ENCODE measurements at places on chromosomes 7 and 10.

GRCh38 chr7:95485391-95486123 lies at the start of gene ASB4:
TSS of gene ASB4 (plus strand) at chr7:95485943. CDS start at chr7:95485972, 29 bp downstream.
- DNase-seq: no peak

DNA sequence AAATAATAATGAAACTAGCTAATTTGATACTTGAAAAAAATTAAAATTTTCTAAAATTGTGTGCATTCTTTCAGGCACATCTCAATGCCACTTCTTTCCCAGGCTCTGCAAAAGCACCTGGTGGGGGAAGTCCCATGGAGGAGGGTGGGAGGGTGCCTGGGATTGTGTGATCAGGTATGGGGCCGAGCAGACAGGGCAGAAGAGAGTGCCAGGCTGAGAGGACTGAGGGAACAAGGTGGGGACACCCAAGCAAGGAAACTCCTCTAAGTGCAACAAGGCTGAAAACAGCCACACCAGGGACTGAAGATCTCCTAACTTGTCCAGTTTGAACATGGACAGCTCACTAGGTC lies 13.8 kb downstream of the PARP12 start:
- no peak for DNase-seq

DNA sequence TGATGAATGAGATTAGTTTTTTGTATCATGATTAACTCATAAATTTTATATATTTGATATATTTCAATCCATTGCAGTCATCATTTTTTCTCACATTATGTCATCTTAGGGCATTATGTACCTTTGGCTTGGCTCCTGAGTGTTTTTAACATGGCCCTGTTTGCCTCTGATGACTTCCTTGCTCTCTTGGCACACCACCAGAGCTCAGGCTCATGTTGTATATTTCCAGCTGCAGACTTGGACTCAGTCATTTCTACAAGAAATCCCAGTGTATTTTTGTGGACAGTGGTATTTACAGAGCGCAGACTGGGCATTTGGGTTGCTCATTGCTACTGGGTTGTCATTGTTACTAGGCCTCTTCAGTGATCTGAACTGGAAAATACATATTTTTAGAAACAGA lies 188.5 kb downstream of the ADRA2A start:
- DNase-seq: no peak

DNA sequence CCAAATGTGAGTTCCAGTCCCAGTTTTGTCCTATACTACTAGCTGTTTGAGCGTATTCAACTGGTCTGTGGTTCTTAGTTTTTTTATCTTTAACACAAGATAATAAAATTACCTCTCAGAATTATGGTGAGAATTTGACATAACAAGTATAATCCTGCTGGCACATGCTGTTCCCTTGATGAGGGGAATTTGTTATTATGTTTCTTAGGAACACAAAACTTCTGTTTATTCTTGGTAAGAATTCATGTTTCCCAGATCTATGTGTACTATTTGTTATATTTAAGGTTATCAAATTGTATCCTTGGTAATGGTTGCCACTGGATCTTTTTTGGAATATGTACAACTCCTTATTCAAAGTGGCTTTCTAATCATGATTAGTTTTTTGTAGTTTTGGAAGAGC lies 335.6 kb downstream of the ADK start:
- DNase-seq: no peak

DNA sequence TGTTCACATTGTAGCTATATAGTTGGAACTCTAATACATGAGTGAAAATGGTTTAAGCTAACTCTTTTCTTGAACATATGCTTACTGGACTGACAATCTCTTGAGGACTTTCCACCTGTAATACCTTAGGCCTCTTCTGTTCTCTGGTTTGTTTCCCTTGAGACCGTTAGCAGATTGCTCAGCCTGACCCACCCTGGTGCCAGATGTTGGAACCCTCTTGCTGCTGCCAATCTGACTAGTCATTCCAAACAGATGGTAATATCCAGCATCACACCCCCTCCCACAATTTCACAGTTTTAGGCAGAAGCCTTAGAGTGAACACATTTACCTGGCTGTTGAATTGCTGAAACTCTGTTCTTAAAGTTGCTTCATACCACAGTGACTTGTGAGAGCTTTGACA lies 18.7 kb downstream of the CALD1 start:
- no peak for DNase-seq

- no peak for DNase-seq
Measured at GRCh38 chr7:83550100-83550499, 98.8 kb downstream of the SEMA3E start.

- no peak for DNase-seq
Measured at GRCh38 chr10:48708144-48708543, 23.5 kb downstream of the WDFY4 start.

GRCh38 chr10:108363576-108363975 lies 1199.1 kb upstream of the SORCS1 start:
- no peak for DNase-seq

GRCh38 chr7:6558837-6559236 lies 7.6 kb upstream of the GRID2IP start:
- no peak for DNase-seq

DNA sequence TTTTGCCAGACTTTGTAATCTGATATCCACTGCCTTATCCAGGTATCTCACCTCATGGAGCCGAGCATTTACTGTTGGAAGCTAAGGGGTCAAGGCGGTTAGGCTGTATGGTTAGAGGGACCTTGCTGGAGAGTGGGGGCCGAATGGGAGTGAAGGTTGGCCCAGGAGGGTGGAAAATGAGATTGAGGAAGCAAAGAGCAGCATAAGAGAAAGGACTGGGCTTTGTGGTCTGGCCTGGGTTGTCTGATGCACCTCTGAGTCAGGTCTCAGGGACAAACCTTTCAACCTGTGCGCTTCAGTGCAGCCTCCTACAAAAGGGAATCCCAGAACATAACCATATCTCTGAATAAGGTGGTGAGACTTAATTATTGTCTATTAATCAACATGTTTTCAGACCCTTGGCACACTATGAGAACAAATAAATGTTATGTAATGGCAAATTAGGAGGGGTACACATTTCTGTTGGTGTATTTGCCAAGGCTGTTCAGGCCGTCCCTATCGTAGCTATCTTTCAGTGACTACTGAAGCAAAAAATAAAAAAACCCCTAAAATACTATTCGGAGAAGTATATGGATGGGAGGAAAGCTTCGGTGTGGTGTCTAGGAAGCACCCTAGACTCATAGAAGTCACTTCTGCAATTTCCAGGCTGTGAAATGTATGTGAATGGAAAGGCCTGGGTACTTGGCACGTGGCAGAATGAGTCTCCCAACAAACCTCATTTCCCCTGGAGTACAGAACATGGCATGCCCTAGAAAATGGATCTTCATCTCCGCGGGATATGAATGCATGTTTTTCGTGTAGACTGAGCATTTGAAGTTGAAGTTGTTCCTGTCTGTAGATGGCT lies 4.3 kb downstream of the CAMK1D start:
- no peak for DNase-seq

Data from NCI-H2081 treated with DMSO at 0.1 percent for 48 hours (cell line).